MG63 (cell line): ENCODE measurements at places on chromosomes 5 and 9.

DNA sequence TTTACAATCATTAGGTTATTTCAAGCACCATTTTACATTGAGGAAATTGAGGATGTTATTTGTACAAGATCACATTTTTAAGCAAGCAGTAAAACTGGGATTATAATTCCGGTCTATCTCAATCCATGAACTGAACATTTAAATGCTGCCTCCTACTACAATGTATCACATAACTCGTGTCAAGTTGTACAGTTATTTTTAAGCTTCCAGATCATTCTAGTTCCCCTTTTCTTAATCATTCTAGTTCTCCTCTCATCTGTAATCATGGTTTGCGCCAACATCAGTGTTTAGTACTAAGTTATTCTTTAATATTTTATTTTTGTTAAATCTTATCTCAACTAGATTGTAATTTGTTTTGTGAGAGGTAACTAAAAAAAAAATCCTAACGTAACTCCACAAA, 2.4 kb upstream of the UHRF2 start:
- DNase-seq: no peak

GRCh38 chr9:73118898-73119554, 32.6 kb upstream of the ANXA1 start:
- peak; percentile 70 for DNase-seq

- DNase-seq: no peak
Measured at GRCh38 chr5:78905084-78905938, 79.8 kb downstream of the ARSB start.

GRCh38 chr5:55582256-55582655, 47.5 kb upstream of the PLPP1 start:
- DNase-seq: no peak

- DNase-seq: no peak
Measured at GRCh38 chr5:174645677-174646076, 78.7 kb upstream of the MSX2 start.

DNA sequence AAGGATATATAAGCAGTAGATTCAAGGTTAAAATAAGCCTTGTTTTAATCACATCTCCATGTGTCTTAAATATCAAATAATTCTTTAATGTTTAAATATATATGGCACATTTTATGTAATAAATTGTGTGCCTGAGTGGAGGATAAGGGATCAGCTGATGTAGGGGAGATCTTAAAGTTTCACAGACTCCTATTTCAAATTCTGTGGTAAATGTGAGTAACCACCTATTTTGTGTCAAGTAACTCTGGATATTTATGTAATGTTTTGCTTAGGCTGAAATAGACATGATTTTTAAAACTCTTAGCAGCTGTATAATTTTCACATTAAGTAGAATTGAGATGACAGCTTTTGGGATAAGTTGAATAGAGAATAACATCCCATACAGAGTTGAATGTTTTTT, 41.3 kb upstream of the ITGA2 start:
- no peak for DNase-seq

DNA sequence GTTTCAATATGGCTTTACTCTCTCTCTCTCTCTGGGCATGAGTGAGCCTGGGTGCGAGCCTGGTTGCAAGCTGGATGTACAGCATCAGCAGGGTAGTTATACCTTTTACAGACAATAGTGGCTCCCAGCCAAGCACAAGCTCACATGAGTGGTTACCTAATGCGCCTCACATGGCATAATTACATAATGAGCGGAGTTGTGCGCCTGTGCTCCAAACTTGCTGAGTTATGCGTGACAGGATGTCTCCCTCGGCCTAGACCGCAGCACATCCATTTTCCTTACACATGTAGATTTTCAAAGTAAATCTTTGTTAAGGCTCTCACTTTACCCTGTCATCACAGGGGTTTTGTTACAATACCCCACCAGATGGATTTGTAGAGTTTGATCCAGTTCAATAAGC, 233.5 kb upstream of the WWC1 start:
- no peak for DNase-seq

DNA sequence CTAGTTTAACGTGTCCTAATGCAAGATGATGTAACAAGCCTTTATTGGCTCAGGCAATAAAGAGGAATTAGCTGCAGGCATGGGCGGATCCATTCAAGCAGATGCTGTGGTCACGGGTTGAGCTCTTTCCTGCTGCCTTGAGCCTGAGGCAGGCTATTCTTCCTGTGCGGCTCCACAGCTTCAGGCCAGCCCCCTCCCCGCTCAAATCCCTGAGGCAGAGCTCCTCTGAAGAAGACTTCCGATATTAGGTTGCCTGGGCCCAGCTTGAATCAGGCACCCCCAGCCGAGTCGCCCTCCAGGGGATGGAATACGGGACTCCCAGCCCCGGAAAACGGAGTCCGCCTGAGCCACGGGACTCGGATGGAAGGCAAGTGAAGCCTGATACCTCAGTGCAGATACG, 95.0 kb upstream of the RUFY1 start:
- no peak for DNase-seq
